ENCODE measurements at places on chromosomes 13 and 19. TPM values are rescaled to one million over a fixed set of nuclear protein-coding genes. Genes with fewer than 3 reads are reported as not detected.

GRCh38 chr19:52102782-52103181, 7.2 kb upstream of the ZNF841 start:
- no peak for DNase-seq

- no peak for DNase-seq
Measured at GRCh38 chr19:47239610-47240296, 8.8 kb upstream of the BBC3 start.

DNA sequence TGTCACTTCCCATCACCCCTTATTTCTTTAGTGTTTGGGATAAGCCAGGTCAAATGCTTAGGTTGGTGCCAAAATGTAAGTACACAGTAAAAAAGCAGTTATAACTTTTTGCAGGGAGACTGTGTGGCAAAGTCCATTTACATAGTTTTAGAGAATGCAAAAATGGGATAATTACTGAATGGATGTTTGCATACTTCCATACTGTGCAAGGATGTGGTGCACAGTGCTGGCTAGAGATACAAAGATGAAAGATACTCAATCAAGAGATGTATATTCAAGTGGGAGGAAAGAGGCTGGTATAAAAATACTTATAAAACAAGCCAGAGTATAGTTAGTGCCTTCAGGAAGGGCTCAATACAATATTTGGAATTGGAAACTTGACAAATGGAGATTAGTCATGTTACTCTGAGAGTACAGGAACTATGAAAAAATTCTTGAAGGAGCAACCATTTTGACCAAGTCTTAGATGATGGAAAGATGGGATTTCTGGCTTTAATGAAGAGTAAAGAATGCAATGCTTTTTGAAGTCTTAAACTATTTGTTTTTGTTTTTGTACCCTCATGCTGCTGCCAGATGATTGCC, 8.0 kb downstream of the PDS5B start:
- no peak for DNase-seq

- no peak for DNase-seq
Measured at GRCh38 chr13:108214441-108215271, 680 bp downstream of the LIG4 start.

DNA sequence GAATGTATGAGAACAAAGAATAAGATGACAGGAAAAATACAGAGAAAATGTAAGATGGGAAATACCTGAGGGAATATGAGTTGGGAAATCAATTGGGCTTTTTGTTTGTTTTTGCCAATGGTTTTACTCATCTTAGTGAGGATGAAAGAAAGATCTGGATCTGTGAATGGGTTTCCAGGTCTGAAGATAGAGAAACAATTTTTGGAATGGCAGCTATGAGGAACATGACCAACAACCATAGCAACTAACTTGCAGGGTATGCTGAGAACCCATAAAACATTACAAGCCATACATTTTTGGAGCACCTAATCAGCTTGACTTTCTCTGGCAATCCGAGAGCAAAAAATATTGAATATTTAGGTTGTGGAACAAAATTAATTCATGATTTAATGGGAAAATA, 290.0 kb downstream of the KCTD12 start:
- no peak for DNase-seq

GRCh38 chr19:13037161-13037560, 41.9 kb downstream of the NFIX start:
- DNase-seq = no peak

POU4F1 gene
- 0.12 TPM for total RNA-seq

Measured in glomerular endothelial cell (primary cell).